ENCODE measurements at places on chromosomes 16 and 17.

GRCh38 chr17:50289278-50289677 is 15.0 kb downstream of the TMEM92 start:
- DNase-seq: no peak

- DNase-seq: no peak
These were observed 2.1 kb downstream of the IFT20 start for GRCh38 chr17:28333083-28333746.

GRCh38 chr16:63702981-63703590 is 1418.8 kb downstream of the CDH11 start:
- no peak for DNase-seq

- DNase-seq: no peak
These were observed 3.9 kb upstream of the KCNJ2 start for GRCh38 chr17:70165383-70165782.

DNA sequence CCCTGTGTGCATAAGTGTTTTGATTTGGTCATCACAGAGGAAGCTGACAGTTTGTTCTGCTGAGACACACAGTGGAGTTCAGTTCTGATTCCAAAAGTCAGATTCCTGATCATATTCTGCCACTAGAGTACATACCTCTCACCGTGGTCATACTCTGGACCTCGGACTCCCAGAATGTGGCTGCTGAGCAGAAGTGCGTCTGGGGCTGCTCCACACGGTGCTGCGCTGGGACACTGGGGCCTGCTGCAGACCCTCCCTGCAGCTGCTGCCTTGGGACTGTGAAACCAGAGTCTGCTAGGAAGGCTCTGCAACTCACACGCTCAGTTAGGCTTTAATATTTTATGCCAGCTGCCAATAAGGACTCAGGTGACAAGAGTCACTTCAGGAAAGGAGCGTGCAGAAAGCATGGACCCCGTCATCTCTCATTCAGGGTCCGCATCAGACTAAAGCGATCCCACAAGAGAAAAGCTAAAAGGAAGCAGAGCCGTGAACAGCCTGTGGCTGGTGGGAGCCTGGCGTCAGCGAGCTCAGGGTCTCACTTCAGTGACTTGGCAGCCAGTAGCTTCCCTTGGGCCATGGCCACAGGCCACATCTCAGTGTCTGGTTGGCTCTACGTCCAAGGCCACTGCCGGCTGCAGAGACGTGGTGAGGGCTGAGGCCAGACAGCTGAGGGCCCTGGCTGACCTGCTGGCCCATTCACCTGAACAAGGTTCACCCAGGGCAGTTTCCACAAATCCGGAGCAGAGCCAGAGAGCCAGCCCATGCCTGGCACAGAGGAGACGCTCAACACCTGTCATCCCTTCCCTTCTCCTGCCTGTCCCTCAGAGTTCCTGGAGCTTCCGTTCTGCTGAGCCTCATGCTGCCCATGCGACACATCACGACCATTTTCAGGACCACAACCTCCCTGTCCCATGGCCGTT is 24.7 kb upstream of the KIFC3 start:
- DNase-seq: no peak

DNA sequence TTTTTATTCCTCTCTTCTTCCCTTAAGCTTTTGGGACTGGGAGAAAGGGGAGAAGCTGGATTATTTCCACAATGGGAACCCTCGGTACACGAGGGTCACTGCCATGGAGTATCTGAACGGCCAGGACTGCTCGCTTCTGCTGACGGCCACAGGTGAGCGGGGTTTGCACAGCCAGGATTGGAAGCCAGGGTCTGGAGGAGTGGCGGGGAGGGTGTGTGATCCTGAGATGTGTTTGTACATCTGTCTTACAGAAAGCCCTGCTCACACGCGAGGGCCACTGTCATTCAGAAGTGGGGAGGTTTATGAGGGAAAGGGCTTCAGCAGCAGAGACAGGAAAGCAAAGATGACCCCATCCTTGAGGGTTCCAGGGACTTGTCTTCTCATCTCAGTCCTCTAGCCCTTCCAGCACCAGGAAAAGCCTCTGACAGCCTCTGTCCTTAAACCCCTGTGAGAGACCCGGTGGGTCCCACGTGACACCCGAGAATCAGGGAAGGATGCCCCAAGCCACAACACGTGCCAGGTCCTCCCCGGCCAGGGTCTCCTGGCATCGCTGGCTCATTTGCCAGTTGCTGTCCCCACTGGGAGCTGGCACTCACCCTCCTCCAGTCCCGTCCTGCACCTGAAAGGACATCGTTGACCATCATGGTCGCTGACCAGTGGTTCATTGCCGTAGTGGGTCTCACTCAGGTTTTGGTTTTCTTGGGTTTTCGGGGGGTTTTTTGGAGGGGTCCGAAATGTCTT is 44.3 kb upstream of the CHMP6 start:
- DNase-seq: no peak

- no peak for DNase-seq
These were observed 43.3 kb upstream of the CMIP start for GRCh38 chr16:81401035-81401950.

DNA sequence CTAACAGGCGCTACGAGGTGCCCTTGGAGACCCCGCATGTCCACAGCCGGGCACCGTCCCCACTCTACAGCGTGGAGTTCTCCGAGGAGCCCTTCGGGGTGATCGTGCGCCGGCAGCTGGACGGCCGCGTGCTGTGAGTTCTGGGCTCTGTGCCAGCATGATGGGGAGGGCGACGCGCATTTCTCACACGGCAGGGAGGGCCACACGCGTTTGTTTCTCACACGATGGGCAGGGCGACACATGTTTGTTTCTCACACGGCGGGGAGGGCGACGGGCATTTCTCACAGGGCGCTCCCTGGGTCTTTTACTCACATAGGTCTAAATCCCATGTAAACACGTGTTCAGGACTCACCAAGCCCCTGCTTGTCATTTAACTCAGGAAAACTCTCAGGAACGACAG is 4.4 kb downstream of the GAA start:
- peak; percentile 34 for DNase-seq

DNA sequence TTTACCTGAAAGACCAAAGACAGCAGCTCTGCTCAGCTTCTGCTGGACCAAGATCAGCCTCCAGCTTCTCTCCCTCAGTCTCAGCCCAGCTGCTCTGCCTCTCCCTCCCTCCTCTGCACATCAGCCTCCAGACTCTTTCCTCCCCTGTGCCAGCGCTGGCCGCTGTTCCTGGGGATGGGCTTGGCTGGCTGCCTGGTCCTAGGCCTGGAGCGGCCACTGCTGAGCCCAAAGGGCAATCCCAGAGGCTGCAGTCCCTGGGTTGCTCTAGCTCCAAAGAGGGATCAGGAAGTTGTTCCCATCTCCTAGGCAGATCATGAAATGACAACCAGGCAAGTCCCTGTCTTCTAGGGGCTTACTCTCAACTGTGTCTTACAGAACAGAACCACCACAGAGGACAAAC is 31.3 kb downstream of the DCUN1D3 start:
- DNase-seq: no peak

GRCh38 chr17:50026837-50027171 is 29.1 kb upstream of the ITGA3 start:
- DNase-seq: peak; percentile 60

DNA sequence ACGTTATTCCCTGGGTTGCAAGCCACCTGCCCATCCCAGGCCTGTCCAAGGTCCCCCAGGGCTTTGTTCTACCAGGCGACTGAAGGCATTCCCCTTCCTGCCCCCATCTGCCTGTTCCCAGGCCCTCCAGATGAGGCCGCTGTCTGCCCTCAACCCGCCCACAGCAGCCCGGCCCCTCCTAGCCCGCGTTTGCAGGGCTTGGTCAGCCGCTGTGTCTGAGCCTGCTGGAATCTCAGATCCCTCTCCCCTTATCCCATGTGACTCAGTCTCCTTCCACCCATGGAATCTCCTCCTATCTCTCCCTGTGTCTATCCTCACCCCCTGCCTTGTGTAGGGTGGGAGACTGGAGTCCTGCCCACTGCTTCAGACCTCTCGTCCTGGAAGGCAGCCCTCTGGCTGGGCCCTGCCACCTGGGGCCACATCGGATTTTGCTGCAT is 186.0 kb upstream of the TNRC6C start:
- DNase-seq: peak; percentile 59

DNA sequence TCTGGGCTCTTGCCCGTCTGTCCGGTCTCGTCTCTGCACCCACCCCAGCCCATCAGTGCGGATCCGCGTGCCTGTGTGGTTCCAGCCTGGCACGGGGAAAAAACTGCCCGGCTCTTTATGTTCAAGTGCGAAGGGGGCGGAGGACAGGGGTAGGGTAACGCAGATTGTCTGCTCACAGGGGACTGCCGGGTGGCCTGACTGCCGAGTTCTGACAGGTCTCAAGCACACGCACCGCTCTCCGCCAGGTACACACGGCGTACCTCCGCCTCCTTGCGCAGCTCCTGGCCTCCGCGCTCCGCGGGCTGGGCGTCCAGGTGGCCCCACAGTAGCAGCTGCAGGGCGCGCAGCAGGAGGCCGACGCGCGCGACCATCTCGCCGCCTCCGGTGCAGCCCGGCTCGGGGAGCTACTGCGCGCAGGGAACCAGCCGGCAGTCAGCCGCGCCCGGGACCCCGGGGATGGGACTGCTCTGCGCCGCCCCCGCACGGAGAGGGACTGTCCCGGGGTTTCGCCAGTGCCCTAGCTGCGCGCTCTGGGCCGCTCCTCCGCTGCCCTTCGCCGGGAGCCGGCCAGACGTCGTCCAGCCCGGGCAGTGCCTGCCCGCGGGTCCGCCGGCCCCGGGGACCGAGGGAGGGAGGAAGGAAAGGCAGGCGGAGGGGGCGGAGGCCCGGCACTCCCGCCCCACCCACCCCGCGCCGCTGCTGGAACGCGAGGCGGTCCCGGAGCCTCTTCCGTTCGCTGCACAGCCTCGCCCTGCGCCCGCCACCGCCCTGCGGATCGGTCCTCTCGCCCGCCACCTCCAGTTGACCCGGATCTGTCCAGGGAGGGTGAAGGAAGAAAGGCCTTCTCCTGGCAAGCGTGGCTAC is at the start of gene MMP28:
Gene MMP28 (minus strand): TSS at position 635 of the 864 bp plus-strand sequence. CDS start 264 bp downstream, at position 371.
- DNase-seq: no peak

DNA sequence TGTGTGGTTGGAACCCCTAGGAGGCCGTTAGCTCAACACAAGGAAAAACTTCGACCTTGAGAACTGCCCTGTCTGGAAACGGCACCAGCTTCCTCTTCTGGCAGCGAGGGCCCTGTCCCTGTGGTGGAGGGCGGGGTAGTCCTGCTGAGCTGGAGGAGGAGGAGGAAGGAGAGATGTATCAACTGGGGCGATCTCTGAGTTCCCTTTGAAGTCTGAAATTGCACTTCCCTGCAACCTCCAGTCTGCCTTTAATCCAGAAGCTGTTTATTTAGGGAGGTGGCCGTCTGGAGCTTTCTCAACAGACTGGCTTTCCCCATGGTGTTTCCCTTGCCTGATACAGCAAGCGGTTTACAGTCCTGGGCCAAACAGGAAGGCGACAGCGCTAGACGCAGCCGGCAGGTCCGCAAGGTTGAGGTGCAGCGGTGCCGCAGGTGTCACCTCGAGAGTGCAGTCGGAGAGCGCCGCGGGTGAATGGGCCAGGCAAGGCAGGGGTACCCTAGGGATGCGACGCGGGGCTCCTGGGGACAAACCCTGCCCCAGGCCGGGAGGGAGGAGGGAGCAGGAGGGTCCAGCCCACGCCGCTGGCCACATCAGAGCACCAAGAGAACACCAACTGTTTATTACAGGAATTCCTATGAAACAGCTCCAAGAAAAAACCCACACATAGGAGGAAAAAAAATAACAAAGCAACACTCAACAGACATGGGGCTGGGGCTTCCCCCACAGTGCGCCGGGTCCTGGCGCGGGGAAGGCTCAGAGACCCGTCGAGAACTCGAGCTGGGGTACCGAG is 11.4 kb upstream of the MRPS23 start:
- no peak for DNase-seq

GRCh38 chr16:68073902-68074760 is 11.0 kb upstream of the NFATC3 start:
- DNase-seq: no peak

- no peak for DNase-seq
These were observed 4.1 kb upstream of the MRPL58 start for GRCh38 chr17:75008373-75008772.

- no peak for DNase-seq
These were observed 1.3 kb upstream of the HELZ start for GRCh38 chr17:67246403-67246652.

- no peak for DNase-seq
These were observed 88.6 kb downstream of the RPTOR start for GRCh38 chr17:80633207-80633606.

DNA sequence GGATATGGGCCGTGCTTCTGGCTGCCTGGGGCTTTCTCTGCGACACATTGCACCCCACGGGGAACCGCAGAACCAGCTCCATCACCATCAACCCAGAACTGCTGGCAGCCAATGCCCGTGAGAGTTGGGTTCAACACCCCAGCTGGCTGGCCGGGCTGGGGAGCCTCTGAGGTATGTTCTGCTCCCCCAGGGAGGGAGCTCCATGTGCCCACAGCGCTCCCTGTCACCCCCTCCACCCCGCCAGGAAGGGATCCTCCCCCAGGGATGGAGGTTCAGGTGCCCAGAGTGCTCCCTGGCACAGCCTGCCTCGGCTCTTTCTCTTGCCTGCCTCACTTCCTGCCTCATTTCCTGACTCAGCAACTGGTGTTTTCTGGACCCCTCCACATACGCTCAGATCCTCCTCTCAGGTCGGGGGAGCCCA is 24.2 kb upstream of the MPRIP start:
- no peak for DNase-seq

DNA sequence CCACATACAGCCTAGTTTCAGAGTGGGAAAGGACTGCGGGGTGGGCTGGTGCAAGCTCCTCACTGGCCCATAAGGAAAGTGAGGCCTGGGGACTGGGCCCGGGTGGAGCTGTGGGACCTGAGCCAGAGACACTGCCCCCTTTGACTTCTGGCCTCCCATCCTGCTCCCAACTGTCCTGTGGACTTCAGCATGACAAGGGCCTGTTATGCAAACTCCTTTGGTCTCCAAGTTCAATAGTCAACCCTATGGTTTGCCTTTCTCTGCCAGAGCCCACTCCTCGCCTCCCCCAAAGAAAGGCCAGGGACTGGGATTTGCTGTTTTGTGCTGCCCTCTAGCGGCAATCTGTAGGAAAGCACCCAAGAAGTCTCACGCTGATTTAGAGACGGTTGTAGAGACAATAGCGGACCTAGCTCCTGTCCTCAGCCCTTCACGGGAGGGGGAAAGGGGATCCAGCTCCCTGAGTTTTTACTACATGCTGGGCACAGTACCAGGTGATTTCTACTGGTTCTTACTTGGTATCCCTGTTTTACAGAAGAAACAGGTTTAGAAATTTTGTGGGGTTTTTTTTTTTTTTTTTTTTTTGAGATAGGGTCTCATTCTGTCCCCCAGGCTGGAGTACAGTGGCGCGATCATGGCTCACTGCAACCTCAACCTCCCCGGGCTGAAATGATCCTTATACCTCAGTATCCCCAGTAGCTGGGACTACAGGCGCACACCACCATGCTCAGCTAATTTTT is 1.2 kb upstream of the TLCD3B start:
- DNase-seq: peak; percentile 66
